Small intestine (tissue), 16 donors: ENCODE measurements at places on chromosomes 5 and 9. TPM values are rescaled to one million over a fixed set of nuclear protein-coding genes. Genes with fewer than 3 reads are reported as not detected.

DNA sequence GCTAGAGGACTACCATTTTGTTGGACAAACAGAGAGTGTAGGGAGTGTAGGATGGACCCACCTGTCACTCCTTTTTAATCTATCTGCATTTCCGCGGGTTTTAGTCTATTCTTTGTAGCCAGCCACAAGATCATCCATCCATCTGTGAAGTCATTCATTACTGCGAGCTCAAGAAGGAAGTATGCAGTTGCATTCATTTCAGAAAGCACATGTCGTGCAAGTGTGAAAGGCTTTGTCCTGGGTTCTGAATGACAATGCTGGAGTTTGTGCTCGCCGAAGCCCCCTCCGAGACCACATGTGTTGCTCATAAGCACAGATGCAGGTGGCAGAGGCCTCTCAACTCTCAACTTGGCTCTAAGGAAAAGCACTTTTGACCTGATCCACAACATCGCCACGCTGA is 70.3 kb upstream of the BASP1 start:
- DNase-seq, result no peak

DNA sequence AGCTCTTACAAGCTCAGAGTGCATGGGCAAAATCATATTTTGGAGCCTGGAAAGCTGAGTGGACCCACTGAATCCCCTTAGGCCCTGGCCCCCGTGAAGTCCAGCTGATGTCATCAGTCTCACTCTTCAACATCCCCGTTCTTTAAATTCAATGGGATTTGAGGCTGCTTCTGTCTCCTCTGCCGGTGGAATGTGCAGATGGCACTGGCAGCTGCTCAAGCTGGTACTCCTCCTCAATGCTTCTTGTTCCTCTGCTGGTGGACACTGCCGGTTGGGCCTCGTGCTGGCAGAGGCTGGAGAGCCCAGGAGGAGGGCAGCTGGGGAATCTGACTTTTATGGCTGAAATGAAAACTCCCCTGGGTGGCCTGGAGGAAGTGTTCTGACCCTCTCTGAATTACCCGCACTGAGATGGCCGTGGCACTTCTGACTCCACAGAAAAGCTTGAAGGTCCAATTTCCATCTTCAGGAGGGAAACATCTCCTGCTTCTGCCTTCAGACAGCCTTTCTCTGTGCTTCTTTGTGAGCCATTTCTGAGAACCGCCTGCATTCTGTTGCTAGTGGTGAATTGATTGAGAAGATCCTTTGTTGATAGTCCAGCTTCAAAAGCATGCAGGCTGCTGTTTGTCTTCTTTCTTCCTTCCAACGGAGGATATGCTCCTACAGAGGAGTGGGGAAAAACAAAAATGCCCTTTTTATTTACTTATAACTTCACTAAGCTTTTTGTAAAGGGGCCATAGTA is 298.9 kb downstream of the TMEM38B start:
- DNase-seq, result no peak

DNA sequence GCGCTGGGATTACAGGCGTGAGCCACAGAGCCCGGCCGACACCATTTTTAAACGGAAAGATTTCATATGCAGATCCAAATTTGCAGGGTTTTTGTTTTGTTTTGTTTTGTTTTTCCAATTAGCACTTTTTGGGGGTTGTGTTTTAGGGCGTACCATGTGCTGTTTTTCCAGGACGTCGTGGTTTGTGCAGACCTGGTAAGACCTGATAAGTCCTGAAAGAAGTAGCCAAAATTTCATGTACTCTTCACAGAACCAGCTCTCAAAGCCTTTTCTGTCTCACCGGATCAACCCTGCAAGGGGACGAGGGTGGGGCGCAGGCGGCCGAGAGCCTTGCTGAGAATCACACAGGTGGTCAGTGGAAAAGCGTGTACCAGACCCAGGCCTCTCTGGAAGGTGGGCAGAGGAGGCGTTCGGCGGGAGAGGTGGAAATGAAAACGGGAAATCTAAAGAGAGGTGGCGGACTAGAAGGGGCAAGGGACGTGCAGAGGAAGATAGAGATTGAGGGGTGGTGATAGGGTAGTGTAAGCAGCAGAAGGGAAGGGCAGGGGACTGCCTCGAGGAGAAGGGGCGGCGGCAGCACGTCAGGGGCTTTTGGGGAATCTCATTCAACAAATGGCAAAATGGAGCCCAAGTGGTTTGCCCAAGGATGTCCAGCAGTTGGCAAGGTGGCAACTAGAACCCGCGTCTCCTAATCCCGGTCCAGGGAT is 1.1 kb upstream of the FAF2 start:
- no peak for DNase-seq

DNA sequence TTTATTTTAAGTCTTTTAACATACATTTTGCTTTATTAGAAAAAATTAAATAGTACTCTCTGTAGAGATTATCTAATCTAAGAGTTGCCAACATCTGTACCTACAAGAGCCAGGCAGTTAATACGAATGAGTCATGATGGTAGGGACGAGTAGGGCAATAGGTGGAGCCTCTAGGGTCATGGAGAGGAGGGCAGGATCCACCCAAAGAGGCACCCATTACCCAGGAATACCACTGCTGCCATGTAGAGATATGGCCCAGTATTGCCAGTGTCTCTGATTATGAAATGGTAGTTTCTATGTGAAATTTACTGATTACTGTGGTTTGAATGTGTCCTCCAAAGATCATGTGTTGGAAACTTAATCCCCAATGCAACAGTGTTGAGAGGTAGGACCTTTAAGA is 170.4 kb downstream of the PIK3R1 start:
- DNase-seq, result peak; percentile 56

Gene RARS1
- polyA plus RNA-seq, result 71.1 TPM

Gene ADRA1B
- polyA plus RNA-seq, result 0.31 TPM
